ENCODE measurements at places on chromosomes 11 and 22. TPM values are rescaled to one million over a fixed set of nuclear protein-coding genes. Genes with fewer than 3 reads are reported as not detected.

DNA sequence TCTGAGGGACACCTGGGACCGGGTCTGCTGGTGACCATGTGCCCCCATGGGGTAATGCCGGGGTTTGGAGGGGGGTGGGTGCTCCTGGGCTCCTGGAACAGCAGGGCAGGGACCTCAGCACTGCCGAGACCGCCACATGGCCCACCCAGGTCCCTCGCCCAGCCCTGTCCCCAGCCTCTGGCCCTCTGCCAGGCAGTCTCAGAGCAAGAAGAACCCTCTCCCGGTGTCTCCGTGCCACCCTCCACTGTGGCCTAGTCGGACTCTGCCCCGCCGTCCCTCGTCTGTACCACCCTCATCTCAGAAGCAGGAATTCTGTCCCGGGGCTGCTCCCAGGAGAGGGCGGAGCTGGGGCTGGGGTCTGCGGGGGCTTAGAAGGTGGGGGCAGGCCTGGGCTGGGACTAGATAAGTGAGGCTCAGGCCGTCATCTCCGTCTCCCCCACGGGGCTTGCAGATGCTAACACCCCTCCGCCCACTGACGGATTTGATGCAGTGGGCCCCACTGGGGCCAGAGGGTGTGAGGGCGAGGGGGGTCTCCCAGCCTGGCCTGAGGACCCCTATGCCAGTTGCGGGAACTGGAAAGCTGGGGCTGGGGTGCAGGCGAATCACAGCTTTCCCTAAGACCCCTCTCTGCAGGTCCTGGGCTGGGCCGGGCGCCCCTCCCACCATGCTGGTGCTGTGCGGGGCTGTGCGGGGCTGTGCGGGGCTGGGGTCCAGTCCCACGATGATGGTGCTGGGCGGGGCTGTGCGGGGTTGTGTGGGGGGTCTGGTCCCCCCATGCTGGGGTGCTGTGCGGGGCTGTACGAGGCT, 1.1 kb downstream of the MUC5AC start:
- no peak for DNase-seq

GRCh38 chr11:24267014-24267413, 229.8 kb upstream of the LUZP2 start:
- no peak for DNase-seq

DNA sequence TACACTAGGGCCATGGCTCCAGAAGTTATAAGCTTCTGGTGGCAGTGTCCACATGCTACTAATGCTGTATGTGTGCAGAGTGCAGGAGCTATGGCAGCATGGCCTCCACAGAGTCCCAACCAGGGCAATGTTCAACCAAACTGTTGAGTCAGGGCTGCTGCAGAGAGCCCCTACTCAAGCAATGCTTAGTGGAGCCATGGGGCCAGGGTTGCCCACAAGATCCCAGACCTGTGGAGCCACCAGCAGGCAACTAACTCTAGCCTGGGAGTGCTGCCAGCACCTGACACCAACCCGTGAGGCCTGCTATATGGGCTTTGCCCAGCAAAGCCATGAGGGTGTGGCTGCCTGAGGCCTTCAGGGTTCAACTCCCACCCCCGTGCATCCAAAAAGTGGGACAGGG, 655.2 kb downstream of the TBC1D22A start:
- no peak for DNase-seq

DNA sequence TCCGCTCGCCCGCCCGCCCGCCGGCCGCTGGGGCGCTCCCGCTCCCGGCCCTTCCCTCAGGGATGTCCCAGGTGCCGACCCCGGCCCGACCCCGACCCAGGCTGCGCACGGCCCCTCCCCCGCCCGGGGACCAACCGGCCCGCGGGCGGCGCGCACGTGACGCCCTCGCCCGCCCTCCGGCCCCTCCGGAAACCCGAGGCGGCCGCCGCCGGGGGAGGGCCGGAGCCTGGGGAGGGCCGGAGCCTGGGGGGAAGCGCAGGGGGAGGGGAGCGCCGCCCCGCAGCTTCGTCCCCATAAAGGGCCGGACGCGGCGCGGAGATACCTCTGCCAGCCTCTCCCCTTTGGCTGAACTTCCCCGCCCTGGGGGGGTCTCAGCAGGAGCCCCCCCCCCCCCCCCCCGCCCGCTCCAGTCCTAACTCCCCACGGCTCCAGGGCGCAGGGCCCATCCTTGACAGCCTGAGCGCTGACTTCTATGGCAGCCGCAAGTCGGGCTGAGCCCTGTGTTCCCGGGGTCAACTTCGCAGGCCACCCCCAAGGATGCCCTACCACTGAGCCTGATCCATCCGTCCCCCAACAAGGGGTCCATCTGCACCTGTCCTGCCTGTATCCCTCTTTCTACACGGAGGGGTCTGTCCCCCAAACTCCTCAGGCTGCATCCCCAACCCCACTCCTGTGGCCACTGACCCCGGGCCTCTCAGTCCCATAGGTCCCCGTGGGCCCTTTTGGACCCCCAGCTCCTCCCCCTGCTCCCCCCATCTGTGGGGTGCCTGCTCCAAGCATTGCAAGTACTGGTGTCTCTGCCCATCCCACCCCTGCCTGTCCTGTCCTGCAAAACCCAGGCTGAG, at the start of gene MAPK12:
Gene MAPK12, minus strand, starts transcription at position 69 of the 845 bp plus-strand sequence. CDS start 174 bp downstream, outside the sequence.
- no peak for DNase-seq

GRCh38 chr11:12981676-12982522, 27.2 kb upstream of the RASSF10 start:
- DNase-seq, result no peak

DNA sequence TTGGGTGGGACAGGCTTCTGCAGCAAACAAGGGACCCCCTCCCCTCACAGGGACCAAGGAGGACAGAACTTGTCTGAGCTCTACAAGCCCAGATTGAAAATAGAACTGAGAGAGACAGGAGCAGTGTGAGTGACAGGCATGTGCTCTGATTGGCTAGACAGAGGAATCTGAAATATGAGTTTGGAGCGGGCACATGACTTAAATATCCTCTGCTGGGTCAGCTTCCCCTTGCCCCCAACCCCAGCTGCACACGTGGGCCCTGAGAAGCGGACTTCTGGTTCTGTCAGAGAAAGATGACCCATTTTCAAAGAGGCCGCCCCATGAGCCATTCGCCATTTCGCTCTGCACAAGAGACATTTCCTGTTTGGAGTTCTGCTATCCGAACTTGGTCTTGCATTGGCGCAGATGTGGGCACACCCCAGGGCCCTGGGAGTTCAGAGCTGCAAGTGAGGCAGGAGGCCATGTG, 5.3 kb downstream of the TUBA8 start:
- DNase-seq, result no peak

DNA sequence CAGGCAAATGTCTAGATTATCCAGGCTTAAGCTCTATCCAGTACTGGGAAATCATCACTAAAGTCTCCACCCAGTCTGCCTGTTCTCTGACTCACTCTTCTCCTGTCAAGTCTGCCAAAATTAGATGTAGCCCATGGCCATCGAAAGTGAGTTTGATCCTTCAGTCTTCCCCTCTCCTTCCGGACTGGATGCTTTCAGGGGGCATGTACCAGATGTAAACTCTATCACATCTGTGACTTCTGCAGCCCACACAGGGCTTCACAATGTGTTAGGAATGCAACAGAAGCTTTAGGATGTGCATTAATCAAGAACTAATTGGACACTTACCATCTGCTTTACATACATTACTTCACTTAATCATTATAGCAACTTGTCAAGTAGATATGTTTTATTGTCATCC, 12.3 kb downstream of the ME3 start:
- DNase-seq, result no peak

DNA sequence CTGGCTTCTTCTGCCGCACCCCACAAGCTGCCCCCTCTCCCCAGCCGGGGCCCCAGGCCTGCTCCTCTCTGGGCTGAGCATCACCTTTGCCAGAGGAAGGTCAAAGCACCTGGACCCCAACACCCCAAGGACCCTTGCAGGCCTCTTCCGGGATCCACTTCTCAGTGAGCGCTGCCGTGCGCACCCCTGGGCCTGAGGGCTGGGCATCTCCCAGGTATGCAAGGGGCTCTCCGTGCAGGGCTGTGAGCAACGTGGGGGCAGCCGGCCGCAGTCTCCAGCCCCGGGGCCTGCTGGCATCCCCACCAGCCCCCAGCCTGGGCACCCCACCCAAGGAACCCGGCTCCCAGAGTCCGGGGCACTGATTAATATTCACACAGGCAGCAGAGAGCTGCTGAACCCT, 64.0 kb downstream of the BRD1 start:
- no peak for DNase-seq

- DNase-seq, result peak; percentile 88
Observed at GRCh38 chr22:25666308-25666707, 75.7 kb upstream of the MYO18B start.

GRCh38 chr11:118610773-118611432, 3.5 kb downstream of the PHLDB1 start:
- DNase-seq, result no peak

GRCh38 chr11:69253028-69253427, 40.9 kb upstream of the MYEOV start:
- DNase-seq, result no peak

DNA sequence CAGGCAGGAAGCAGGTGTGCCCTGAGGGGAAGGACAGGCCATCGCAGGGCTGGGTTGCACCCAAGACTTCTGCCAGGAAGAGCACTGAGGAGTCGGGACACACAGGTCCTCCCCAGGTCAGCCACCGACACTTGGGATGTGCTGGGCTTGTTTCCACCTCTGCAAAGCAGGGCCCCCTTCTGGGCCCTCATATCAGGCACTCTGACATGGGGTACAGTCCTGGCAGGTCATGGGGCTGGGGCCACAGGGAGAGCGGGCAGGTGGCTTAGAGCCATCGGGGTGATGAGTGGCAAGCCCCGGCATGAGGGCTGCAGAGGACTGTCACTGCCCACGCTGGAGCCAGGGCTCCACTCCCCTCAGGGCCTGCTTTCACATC, 7.9 kb upstream of the ADORA2A start:
- no peak for DNase-seq

CHEK1 gene
- total RNA-seq, result 16.6 TPM

TRPC6 gene
- total RNA-seq, result 34.8 TPM

BRSK2 gene
- total RNA-seq, result 0.59 TPM

WNT7B gene
- total RNA-seq, result 4.3 TPM

DDIAS gene
- total RNA-seq, result 3.3 TPM

SCGB1C1 gene
- total RNA-seq, result not detected

CRYBB2 gene
- total RNA-seq, result not detected
